Left ventricle myocardium inferior (tissue), 1 donor: ENCODE measurements at places on chromosomes 1 and 21.
A peak's percentile ranks its signal among the peaks of the same experiment; 100 is the strongest.

GRCh38 chr1:24216276-24217074, 29.4 kb upstream of the IFNLR1 start:
- H3K36me3 ChIP-seq = no peaks in the 10 kb centered on the region
- no peak for DNase-seq
- H3K27me3 ChIP-seq = peaks cover 64% of the 10 kb centered on the region
- no peak overlapping the region for H3K27ac ChIP-seq

DNA sequence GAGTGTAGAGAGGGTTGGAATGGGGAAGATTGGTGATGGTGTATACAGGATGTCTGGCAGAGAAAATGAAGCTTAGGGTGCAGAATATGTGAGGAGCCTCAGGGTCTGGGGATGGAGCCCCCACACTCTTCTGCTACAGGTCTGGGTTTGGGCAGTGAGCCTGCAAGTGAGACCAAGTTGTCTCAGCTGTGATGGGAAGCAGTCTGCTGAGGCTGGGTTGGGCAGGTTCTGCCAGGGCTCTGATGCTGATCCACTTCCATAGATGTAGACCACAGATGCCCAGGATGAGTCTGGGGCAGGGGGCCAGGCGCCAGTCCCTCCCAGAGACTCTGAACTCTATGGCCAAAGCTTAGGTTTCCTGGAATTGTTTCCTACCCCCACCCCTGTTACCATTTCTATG, 516.9 kb downstream of the PTPRU start:
- H3K4me1 ChIP-seq = no peaks in the 10 kb centered on the region
- H3K36me3 ChIP-seq = no peaks in the 10 kb centered on the region
- no peak overlapping the region for H3K4me3 ChIP-seq
- no peak for DNase-seq
- H3K27ac ChIP-seq = no peak overlapping the region

DNA sequence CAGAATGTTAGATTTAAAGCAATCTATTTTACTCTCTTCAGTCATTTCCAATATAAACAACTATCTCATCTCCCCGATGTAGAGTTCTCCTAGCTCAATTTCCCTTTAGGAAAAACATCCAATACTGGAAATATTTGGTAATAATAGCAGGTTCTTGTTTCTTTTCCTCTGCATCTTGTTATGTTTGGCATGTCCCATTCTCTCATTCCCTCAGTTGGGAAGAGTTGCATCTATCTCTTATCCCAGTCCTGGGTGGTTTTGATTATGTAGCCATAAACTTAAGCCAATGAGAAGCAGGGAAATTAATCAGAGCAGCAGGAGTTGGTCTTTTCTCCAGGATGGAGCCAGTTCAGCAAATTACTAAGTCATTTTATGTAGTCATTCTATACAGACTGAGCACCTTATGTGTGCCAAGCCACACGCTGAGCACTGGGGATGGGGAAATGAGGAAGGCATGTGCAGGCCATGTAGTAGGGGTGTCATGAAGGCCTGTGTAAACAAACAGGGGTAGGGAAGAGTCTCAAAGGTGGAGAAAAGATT, 418.2 kb upstream of the NFIA start:
- no peaks in the 10 kb centered on the region for H3K27me3 ChIP-seq
- H3K4me3 ChIP-seq = no peak overlapping the region
- no peaks in the 10 kb centered on the region for H3K4me1 ChIP-seq
- no peak overlapping the region for H3K27ac ChIP-seq
- no peak for DNase-seq
- H3K36me3 ChIP-seq = no peaks in the 10 kb centered on the region

GRCh38 chr1:54807756-54808155, 6.6 kb upstream of the TTC22 start:
- H3K4me1 ChIP-seq = no peaks in the 10 kb centered on the region
- H3K27me3 ChIP-seq = peaks cover 29% of the 10 kb centered on the region
- no peak overlapping the region for H3K27ac ChIP-seq

DNA sequence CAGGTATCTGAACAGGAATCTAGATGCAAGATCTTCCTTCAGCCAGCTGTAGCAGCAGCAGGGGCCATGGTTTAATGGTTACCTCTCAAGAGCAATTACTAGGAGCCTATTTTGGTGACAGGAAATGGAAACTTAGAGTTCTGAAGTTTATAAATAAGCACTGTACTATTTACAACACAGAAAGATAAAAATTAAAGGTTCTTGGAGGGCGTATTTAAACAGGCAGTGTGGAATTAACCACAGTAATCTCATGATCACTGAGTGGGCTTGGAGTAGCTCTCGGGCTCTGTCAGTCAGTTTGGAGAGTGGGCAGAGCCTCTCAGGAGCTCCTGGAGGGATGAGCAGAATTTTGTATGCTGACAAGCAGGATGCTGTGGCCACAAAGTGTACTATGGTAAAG, 10.2 kb upstream of the FCRL5 start:
- H3K36me3 ChIP-seq = no peaks in the 10 kb centered on the region
- H3K4me3 ChIP-seq = no peak overlapping the region
- peaks cover 32% of the 10 kb centered on the region for H3K27me3 ChIP-seq
- DNase-seq = no peak
- H3K27ac ChIP-seq = no peak overlapping the region
- no peaks in the 10 kb centered on the region for H3K4me1 ChIP-seq

GRCh38 chr21:34933609-34934335, 115.3 kb downstream of the RUNX1 start:
- no peak overlapping the region for H3K27ac ChIP-seq
- no peaks in the 10 kb centered on the region for H3K36me3 ChIP-seq
- H3K4me1 ChIP-seq = no peaks in the 10 kb centered on the region

DNA sequence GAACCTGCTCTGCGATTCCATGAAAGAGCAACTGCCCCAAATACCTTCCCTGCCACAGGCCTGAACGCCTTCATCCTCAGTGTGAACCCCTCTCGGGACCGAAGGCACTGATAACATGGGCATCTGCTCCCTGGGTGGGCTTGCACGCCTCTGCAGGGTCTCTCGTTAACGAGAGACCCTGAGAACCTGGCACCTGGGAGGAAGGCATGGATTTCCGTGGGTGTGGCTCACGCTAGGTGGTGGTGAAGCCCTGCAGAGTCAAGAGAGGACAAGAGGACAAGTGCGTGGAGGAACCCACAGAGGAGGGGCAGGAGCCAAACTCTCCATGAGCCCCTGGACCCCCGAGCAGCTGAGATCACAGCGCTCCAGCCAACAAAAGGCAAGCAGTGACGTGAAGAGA, 26.8 kb upstream of the COL6A2 start:
- H3K4me3 ChIP-seq = no peak overlapping the region
- no peaks in the 10 kb centered on the region for H3K36me3 ChIP-seq
- peaks cover 20% of the 10 kb centered on the region for H3K4me1 ChIP-seq
- no peak overlapping the region for H3K27ac ChIP-seq
- DNase-seq = no peak

DNA sequence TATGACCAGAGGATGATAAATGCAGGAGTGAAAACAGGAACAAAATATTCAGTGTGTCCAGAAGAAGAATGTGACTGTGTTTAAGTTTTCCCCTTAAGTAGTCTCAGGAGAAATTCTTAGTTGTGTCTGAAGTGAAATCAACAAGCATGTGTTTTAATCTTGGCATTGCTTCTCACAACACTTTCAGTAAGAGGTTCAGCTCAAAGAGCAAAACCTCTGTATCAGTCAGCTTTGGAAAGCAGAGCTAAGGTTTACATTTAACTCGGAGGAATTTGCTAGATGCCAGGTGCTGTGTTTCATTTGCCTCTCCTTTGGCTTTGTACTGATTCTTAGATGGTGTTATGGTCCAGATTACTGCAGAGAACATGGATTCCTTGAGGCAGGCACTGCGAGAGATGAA, 28.6 kb downstream of the CC2D1B start:
- H3K4me1 ChIP-seq = peaks cover 7% of the 10 kb centered on the region
- H3K36me3 ChIP-seq = peaks cover 47% of the 10 kb centered on the region
- no peak for DNase-seq
- H3K27me3 ChIP-seq = no peaks in the 10 kb centered on the region

GRCh38 chr1:211903490-211904245, 73.1 kb upstream of the LPGAT1 start:
- H3K27me3 ChIP-seq = peaks cover 8% of the 10 kb centered on the region
- H3K36me3 ChIP-seq = no peaks in the 10 kb centered on the region
- H3K4me3 ChIP-seq = no peak overlapping the region
- no peak overlapping the region for H3K27ac ChIP-seq

DNA sequence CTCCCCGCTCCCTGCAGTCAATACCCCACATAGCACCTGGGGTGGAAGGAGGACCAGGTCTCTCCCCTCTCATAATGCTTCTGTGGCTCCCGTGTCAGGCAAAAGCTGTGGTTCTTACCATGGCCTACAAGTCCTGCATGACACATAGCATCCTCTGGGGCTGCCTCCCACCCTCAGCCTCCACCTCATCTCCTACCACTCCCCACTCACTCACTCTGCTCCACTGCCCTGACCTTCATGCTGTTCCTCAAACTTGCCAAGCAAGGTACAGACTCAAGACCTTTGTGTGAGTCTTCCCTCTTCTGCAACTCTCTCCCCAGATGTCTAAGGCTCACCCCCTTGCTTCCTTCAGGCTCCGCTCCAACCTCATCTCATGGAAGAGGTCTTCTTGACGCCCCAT, 28.0 kb upstream of the VANGL1 start:
- H3K27me3 ChIP-seq = no peaks in the 10 kb centered on the region
- no peak overlapping the region for H3K27ac ChIP-seq
- no peak for DNase-seq
- no peaks in the 10 kb centered on the region for H3K4me1 ChIP-seq
- H3K4me3 ChIP-seq = no peak overlapping the region
- no peaks in the 10 kb centered on the region for H3K36me3 ChIP-seq

- no peaks in the 10 kb centered on the region for H3K27me3 ChIP-seq
- DNase-seq = no peak
- H3K36me3 ChIP-seq = no peaks in the 10 kb centered on the region
- no peak overlapping the region for H3K4me3 ChIP-seq
Measured at GRCh38 chr1:91791103-91791502, 94.8 kb downstream of the TGFBR3 start.

GRCh38 chr1:162632217-162632666, at the start of gene DDR2:
Gene DDR2, plus strand, starts transcription at chr1:162632464. Its CDS starts 86,600 bp downstream, at chr1:162719064.
- peak within 1 kb of the TSS; percentile 91 for H3K27ac ChIP-seq
- H3K4me1 ChIP-seq = peaks cover 65% of the 10 kb centered on the region
- peak within 1 kb of the TSS; percentile 70 for H3K4me3 ChIP-seq

- peak overlapping the region; percentile 74 for H3K27ac ChIP-seq
- H3K4me1 ChIP-seq = peaks cover 63% of the 10 kb centered on the region
- peaks cover 10% of the 10 kb centered on the region for H3K36me3 ChIP-seq
- H3K27me3 ChIP-seq = no peaks in the 10 kb centered on the region
- H3K4me3 ChIP-seq = no peak overlapping the region
Measured at GRCh38 chr1:184509105-184509504, 122.3 kb downstream of the C1orf21 start.

GRCh38 chr1:183588827-183589226, 1.4 kb downstream of the NCF2 start:
- no peaks in the 10 kb centered on the region for H3K36me3 ChIP-seq
- H3K4me1 ChIP-seq = no peaks in the 10 kb centered on the region
- H3K27ac ChIP-seq = peak overlapping the region; percentile 23
- no peak for DNase-seq
- no peaks in the 10 kb centered on the region for H3K27me3 ChIP-seq

DNA sequence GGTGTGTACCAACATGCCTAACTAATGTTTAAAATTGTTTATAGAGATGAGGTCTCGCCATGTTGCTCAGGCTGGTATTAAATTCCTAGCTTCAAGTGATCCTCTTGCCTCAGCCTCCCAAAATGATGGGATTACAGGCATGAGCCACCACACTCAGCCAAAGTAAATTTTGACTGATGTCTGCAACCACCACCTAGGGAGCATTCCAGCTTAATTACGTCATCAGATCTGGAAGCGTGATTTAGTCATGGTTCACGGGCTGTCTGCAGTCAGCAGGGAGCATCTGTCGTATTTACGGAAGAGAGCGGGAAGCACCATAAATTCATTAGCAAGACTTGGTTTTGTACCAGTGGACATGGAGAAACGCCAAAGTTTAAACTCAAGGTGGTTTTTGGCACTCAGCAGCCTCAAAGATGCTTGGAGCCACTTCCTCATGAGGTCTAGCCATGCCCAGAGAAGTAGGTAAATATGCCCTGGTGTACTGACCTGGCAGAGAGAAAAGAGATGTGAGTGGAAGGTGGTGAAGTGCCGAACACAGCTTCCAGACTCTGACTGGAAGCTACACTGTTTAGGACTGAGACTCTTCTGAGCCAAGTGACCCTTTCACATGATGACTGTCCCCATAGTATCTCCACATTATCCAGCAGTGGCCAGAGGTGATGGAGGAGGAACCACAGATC, 60.8 kb upstream of the SLC35F3 start:
- H3K27ac ChIP-seq = no peak overlapping the region
- no peaks in the 10 kb centered on the region for H3K4me1 ChIP-seq

GRCh38 chr1:170240409-170240808, 94.7 kb downstream of the NTMT2 start:
- no peaks in the 10 kb centered on the region for H3K36me3 ChIP-seq
- no peaks in the 10 kb centered on the region for H3K27me3 ChIP-seq
- no peak overlapping the region for H3K27ac ChIP-seq
- H3K4me3 ChIP-seq = no peak overlapping the region
- no peak for DNase-seq

- no peak overlapping the region for H3K4me3 ChIP-seq
- no peaks in the 10 kb centered on the region for H3K4me1 ChIP-seq
- no peak overlapping the region for H3K27ac ChIP-seq
- H3K36me3 ChIP-seq = no peaks in the 10 kb centered on the region
- no peaks in the 10 kb centered on the region for H3K27me3 ChIP-seq
Measured at GRCh38 chr21:17742181-17742580, 77.0 kb downstream of the C21orf91 start.

GRCh38 chr21:18058731-18059398, 185.8 kb upstream of the CHODL start:
- H3K4me1 ChIP-seq = no peaks in the 10 kb centered on the region
- H3K4me3 ChIP-seq = no peak overlapping the region
- H3K27me3 ChIP-seq = no peaks in the 10 kb centered on the region
- DNase-seq = no peak
- no peak overlapping the region for H3K27ac ChIP-seq

- no peak overlapping the region for H3K27ac ChIP-seq
- H3K36me3 ChIP-seq = no peaks in the 10 kb centered on the region
- H3K4me1 ChIP-seq = no peaks in the 10 kb centered on the region
- no peak overlapping the region for H3K4me3 ChIP-seq
- DNase-seq = no peak
Measured at GRCh38 chr1:185813401-185813979, 79.3 kb downstream of the HMCN1 start.

DNA sequence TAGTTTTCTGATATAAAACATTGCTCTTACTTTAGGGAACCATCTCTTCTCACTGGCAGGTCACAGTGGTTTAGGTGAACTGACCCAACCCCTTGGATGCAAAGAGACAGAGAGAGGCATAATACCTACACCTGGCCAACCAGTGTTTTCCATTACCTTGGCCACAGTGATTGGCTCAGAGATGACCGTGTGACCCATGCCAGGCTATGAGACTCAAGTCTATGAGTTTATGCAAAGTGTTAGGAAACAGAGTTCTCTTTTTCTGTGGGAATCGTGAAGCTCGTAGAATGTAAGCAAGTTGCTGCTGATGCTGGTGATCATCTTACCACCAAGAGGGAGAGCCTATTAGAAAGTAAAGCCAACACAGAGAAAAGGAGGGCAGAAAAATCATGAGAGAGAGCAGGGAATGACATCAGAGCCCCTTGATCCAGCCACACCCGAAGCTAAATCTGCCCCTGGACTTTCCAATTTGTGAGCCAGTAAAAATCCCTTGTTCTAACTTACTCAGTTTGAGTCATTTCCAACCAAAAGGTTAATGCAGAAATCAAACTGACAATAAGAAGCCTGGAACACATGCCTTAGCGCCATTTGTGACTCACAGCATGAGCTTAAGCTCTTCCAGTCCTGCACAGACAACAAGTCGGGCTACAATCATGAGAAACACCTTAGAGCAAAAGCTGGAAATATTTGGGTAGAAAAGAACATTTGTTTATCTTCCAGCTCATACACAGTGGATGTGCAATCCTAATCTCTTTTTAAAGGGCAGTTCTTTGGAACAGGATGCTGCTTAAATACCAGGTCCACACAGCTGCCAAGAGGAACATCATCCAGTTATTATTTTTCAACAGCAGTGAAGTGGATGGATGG, 81.3 kb upstream of the KAZN start:
- H3K27ac ChIP-seq = peak overlapping the region; percentile 50
- H3K4me1 ChIP-seq = no peaks in the 10 kb centered on the region
